ENCODE measurements at places on chromosomes 7 and 10. TPM values are rescaled to one million over a fixed set of nuclear protein-coding genes. Genes with fewer than 3 reads are reported as not detected.

Gene SKIDA1
- 0.23 TPM for total RNA-seq

Gene SLC13A1
- total RNA-seq, result not detected

Gene DNAJC12
- total RNA-seq, result 36.4 TPM

Gene CPA4
- total RNA-seq, result 0.32 TPM

Gene SLC18A3
- total RNA-seq, result not detected

Gene CPED1
- not detected for total RNA-seq

Gene GRID1
- total RNA-seq, result not detected

Gene VIPR2
- total RNA-seq, result 3.0 TPM

Gene ITIH5
- not detected for total RNA-seq

Gene TACC2
- 0.19 TPM for total RNA-seq

Gene LRGUK
- total RNA-seq, result 0.14 TPM

Gene LHFPL3
- not detected for total RNA-seq

Gene PIK3AP1
- 5.1 TPM for total RNA-seq

Gene FBXO24
- 2.1 TPM for total RNA-seq

Gene AKR1C2
- not detected for total RNA-seq

Gene SRI
- total RNA-seq, result 132 TPM

Gene GIMAP1
- 9.3 TPM for total RNA-seq

Gene PMS2
- total RNA-seq, result 22.6 TPM

Gene RNF32
- 3.1 TPM for total RNA-seq

Gene IGFBP3
- 0.34 TPM for total RNA-seq

Gene ANKRD26
- 10.6 TPM for total RNA-seq

Gene YAE1
- 12.8 TPM for total RNA-seq

Gene WBP1L
- total RNA-seq, result 19.6 TPM

Gene PILRA
- total RNA-seq, result 3.4 TPM

Gene AMZ1
- total RNA-seq, result 0.34 TPM

Gene HOXA7
- total RNA-seq, result not detected

Gene GATAD1
- 35.5 TPM for total RNA-seq

Gene UNCX
- total RNA-seq, result not detected

Gene TMEM196
- total RNA-seq, result not detected

Gene WDFY4
- total RNA-seq, result 0.58 TPM

Gene GAD2
- not detected for total RNA-seq

Gene GNGT1
- total RNA-seq, result not detected

Measured in activated T-cell treated with anti-CD3 and anti-CD28 coated beads, Interleukin-2, amount 50 U/mL, for 72 hours (primary cell).